Fibroblast of the aortic adventitia (primary cell): ENCODE measurements at places on chromosomes 1 and 21. TPM values are rescaled to one million over a fixed set of nuclear protein-coding genes. Genes with fewer than 3 reads are reported as not detected.

DNA sequence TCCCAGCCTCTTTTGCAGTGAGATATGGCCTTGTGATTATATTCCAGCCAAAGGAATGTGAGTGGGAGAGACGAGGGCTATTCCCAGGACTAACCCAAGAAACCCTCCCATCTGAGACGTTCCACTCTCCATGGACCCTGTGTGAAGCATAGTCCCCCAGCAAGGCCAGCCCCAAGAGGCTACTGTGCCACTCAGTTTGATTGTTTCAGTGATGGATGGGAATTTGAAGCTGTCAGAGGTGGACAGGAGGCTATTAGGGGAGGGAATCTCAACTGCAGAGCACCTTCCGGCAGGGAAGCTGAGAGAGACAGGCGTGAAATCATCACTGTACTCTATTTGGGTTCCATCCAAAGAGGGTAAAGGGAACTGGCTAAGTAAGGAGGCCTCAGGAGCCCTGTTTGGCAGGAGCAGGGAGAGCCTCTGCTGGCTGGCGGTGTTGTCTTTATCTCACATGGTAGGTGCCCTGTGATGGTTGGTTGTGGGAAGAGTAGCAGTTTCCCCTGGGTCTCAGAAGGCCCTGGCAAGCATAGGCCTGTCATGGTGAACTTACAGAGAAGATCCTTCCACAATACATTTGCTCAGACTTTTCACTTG is 3.4 kb upstream of the TEX35 start:
- no peak for DNase-seq

RGSL1 gene
- total RNA-seq, result not detected in 2 replicates

OR10Z1 gene
- not detected in 2 replicates for total RNA-seq

ZC3H12A gene
- 5.3 and 8.2 TPM in 2 replicates for total RNA-seq

- DNase-seq, result peak; percentile 6
Observed at GRCh38 chr1:153353226-153353947, 4.3 kb upstream of the S100A9 start.

USF1 gene
- total RNA-seq, result 23.5 and 36.2 TPM in 2 replicates

DNA sequence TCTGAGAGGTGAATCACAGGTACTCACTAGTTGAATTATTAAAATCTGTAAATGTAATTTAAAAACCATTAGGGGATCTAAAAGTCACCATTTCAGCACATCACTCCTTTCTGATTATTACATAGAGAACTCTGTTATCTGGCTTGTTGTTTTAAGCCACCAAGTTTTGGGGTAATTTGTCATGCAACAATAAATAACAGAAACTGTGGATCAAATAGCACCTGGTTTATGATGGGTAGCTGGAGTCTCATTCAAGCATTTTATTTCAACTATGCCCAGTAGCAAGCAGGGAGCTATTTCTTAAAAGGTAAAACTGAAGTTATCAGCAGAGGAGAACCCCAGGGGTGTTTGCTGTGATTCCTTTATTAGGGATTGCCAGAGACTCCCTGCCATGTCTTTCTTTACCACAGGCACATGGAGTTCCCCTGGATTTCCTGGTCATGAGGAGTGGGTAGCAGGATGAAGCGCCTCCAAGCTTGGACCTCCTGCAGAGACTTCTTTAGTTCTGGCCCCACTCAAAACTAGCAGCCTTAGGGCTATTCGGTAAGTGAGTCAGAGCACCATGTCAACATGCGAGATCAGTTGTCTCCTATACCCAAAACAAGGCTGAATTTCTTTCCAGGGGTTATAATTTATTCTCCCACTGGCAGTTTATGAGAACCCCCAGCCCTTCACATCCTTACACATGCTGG is 179.2 kb downstream of the GIPC2 start:
- no peak for DNase-seq

VCAM1 gene
- total RNA-seq, result 0.63 and 24.8 TPM in 2 replicates

- peak; percentile 73 for DNase-seq
Observed at GRCh38 chr1:178940068-178940765, 69.3 kb upstream of the ANGPTL1 start.

GRCh38 chr21:37026499-37026898 is 20.0 kb downstream of the RIPPLY3 start:
- no peak for DNase-seq

DNA sequence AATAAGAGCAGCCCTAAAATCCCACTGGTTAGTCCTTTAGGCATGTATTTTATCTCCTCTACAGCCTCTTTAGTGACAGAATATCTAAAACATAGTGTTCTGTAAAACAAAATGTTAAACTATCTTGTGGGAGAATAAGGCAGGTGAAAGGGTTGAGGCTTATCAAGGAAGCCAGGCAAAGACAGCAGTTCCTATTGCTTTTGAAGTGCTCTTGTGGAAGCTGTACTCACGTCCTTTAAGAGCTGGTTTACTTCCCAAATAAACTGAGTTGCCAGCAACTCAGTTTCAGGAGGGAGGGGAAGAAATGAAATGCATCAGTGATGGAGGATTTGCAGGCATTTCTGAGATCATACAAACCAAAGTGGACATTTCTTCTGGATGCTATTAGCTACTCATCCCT is 529.6 kb upstream of the ZRANB2 start:
- DNase-seq, result no peak

- DNase-seq, result no peak
Observed at GRCh38 chr21:37623183-37623582, 256.6 kb downstream of the DYRK1A start.

ACTL8 gene
- not detected in 2 replicates for total RNA-seq

DNA sequence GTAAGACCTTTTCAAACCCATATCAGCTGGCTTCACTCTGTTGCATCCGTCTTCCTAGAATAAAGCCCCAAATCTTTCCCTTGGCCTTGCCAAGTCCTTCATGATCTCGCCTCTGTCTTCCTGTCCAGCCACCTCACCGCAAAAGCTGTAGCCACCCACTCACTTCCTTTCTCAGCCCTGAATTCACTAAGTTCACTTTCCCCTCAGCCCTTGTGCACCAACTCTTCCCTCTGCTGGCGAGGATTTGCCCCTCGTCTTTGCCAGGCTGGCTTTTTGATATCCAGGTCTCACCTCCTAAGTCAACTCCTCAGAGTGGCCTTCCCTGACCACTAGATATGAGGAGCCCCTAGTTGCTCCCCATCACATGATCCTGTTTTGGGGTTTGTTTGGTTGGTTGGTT is 3.9 kb upstream of the COL16A1 start:
- peak; percentile 82 for DNase-seq

GRCh38 chr1:156291226-156292061 is 4.0 kb downstream of the GLMP start:
- peak; percentile 76 for DNase-seq

- peak; percentile 100 for DNase-seq
Observed at GRCh38 chr1:245874942-245875580, 632.0 kb downstream of the SMYD3 start.

- peak; percentile 43 for DNase-seq
Observed at GRCh38 chr1:11806307-11806936, 431 bp downstream of the CLCN6 start.

HAO2 gene
- not detected in 2 replicates for total RNA-seq

GUCA2B gene
- not detected in 2 replicates for total RNA-seq

TDRD5 gene
- total RNA-seq, result not detected in 2 replicates

DNA sequence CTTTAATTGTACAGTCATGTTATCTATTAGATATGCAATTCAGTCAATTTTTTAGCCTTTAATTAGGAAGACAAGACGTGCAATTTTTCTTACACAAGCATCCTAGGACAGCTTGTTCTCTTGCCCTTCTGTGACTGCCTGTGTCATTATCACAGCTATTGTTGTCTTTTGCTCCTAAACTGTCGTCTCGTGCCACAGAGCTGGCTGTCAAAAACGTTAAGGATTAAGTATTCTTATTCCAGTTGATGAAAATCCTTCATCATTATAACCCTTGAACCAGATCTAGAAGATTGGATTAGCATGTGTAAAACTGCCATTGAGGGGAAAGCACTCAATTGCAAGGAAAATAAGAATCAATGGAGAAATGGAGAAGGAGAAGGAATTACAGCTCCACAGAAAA is 43.8 kb upstream of the AIM2 start:
- DNase-seq, result no peak

TINAGL1 gene
- 1.2 and 99.8 TPM in 2 replicates for total RNA-seq

AHCYL1 gene
- total RNA-seq, result 48.5 and 59.3 TPM in 2 replicates

DNA sequence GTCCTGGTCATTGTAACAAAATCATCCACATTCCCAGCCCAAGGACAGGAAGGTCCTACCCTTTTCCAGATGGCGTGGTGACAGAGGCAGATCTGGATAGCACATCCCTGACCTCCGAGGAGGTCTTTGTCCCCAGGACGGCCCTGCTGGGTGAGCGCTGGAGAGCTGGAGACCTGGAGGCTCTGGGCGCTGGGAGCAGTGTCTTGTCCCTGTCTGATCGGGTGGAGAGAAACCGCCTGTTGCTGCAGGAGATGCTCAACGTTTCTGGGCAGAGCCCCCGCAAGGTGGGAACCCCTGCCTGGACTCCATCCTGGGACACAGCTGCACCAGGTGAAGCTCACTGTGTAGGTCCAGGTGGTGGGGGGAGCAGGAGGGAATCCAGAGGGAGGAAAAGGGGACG is 4.1 kb downstream of the KIAA1614 start:
- DNase-seq, result no peak

GRCh38 chr21:32470206-32470605 is 57.7 kb downstream of the EVA1C start:
- DNase-seq, result no peak

RSPH1 gene
- total RNA-seq, result 0.16 TPM in 1 of 2 replicates, not detected in the other

DNA sequence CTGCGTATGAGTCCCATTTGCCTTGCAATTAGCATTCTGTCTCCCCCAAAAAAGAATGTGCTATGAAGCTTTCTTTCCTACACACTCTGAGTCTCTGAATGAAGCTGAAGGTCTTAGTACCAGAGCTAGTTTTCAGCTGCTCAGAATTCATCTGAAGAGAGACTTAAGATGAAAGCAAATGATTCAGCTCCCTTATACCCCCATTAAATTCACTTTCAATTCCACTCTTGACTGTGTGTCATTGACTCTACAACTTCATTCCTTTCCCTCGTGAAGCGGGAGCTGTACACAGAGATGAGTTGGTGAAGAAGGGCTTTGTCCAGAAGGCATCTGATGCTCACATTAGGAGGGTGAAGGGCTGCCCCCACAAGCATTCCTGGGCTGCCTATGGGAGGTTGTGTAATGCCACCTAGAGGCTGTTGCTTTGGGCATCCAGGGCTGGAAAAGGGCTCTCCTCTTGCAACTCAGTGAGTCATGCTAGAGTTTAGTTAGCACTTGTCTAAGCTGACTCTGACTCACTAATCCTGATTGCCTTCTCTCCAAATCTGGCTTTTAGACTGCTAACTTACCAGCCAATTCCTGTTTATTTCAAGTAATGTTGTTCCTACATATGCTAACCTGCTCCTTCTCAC is 1.8 kb downstream of the SPRR1B start:
- DNase-seq, result peak; percentile 43

- DNase-seq, result no peak
Observed at GRCh38 chr1:174090471-174090870, 68.3 kb upstream of the RC3H1 start.

DNA sequence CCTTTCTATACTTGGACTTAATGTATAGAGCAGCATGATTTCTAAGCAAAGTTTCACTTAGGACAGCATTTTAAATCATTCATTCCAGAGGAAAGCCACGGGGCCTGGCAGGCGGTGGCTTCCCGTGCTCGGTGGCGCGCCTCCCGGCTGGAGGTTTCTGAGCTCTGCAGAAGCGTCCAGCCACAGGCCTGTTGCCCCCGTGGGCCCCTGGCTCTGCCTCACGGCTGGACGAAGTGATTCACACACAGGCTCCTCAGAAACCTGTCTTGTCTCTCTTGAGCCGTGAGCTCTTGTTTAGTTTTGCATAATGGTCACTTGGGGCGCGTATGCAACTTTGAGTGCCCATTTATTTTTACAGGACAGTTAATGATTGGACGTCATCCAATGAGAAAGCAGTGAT is 22.1 kb upstream of the DIP2A start:
- DNase-seq, result no peak

DNA sequence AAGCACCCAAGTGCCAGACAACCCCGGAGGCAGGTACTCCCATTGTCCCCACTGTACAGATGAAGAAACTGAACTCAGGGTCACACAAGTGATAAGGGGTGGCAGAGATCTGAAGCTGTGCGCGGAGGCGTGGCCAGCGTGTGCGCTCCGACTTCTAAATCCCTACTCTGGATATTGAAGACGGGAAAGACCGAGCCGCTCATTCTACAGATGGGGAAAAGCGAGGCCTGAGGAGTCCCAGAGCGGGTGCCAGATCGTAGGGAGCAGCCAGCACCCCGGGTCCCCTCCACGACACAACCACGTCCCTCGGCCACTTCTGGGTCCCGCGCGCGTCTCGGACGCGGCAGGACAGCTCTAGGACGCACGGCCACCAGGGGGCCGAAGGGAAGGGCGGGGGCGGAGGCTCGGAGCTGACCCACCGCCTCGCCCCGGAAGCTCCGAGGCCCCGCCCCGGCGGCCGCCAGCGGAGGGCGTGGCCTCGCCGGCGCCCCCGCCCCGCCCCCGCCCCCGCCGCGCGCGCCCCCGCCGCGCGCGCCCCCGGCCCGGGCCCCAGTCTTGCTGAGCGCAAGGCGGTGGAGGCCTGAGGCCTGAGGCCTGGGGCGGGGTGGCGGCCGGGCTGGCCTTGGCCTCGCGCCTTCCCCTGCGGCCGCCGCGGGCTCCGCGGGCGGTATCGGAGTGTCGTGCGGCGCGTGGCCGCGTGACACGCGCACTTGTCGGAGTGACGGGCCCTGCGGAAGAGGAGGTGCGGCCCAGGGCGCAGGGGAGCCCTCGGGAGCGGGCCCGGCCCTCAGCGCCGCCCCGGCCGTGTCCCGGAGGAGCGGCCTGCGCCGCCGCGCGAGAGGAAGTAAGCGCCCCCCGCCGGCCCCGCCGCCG is at the start of gene H6PD:
Gene H6PD (plus strand): TSS at position 552 of the 873 bp plus-strand sequence. CDS start 10,161 bp downstream, outside the sequence.
- DNase-seq, result peak; percentile 70

DNA sequence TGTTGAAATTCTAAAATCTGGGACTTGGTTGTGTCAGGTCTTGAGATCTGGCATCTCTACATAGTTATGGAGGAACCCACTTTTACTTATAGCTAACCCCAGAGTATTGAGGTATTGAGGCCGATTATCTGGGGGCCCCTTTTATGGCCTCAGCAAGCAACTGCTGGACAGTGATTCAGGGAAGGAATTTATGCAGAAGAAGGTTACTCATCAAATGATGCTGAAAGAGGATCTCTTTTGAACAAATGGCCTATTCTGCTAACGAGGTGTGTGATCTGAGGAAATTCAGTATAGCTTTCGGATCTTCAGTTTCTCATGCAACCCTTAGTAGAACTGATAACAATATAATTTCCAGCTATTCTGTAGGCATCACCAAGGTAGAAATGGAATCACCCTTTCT is 239.9 kb downstream of the PAPPA2 start:
- DNase-seq, result no peak

S1PR1 gene
- 2.8 and 5.5 TPM in 2 replicates for total RNA-seq

DNA sequence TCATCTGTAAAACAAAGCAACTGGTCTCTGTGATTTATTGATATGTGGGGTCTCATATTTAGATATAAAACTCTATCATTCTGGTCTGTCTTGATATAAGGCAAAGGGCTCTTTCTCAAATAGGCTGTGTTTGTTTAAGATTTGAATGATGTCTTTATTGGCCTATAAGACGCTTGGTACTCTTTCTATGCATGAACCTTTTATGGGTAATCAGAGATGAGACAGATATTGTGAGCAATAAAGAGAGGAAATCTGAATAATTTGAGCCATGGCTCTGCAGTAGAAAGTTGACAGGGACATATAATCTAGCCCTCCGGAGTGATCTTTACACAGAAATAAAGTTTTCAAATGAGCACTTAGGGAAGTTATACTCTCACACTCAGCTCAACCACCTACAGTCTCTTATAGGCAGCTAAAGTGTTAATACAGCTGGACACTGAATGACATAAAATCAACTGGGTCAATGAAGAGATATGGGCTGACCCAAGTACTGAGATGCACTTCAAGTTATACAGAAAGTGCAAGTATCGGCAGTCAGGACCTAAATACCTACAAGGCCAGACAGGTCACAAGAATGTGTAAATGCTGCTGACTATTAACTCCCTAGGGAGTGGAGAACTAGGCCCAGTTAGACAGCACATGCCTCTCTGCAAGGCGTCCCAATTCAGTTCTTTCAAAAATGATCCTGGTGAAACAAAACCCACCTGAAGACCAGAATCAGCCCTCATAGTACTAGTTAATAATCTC is 111.0 kb downstream of the PTPN14 start:
- no peak for DNase-seq
